ENCODE measurements at places on chromosomes 12 and 14.

- DNase-seq, result peak; percentile 54
Observed at GRCh38 chr14:69154779-69155178, 1.9 kb upstream of the DCAF5 start.

- DNase-seq, result peak; percentile 47
Observed at GRCh38 chr12:15152868-15153267, 68.3 kb downstream of the RERG start.

GRCh38 chr14:87185961-87186560 lies 806.9 kb downstream of the GALC start:
- DNase-seq, result no peak

DNA sequence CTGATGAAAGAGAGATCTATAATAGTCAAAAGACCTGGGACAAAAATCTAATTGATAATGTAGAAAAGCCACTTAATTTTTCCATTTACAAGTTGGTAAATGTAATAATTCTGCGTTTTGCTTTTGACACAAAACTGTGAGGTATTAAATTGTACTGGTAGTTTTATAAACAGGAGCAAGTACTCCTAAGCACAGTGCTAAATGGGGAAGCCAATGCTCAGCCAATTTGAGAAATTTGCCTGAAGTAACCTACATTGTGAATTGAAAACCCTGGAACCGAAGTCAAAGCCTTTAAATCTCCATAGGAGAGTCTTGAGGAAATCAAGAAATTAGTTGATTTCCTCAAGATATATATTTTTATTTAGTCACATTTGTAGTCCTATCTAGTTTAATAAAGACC lies 152.8 kb downstream of the SLCO1B3 start:
- no peak for DNase-seq

DNA sequence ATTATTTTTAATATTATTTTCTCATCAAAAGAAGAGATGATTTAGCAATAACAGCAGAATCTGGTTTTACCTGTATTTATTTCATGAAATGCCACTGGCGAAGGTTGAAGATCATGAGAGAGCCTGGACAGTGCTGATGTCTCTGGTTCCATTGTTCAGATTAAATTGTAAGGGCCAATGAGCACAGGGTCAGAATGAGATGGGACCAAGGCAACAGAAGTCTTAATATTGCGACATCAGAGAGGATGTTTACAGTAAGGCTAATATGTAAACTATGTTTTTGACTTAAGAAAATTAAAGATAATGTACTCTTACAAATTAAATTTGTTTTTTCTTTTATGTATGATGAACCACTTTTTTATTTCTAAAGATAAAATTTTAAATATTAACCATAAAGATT lies 35.2 kb upstream of the KLRD1 start:
- no peak for DNase-seq

DNA sequence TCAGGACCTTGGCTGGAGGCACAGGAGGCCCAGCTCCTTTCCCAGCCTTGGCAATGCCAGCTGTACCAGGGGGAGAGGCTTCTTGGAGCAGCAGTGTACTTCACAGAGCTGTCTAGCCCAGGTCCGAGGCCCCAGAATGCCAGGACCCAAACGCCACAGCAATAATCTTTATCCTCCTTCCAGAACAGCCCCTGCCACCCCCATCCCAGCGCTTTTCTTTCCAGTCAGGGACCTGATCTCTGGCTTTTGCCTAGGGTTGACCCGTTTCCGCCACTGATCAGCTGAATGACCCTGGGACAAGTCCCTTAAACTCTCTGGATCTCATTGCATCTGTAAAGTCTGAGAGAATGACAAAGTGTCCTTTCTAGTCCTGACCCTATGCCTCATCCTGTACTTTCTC lies 5.1 kb downstream of the LAG3 start:
- peak; percentile 2 for DNase-seq

GRCh38 chr12:31896514-31897039 lies 62.6 kb upstream of the RESF1 start:
- peak; percentile 60 for DNase-seq

DNA sequence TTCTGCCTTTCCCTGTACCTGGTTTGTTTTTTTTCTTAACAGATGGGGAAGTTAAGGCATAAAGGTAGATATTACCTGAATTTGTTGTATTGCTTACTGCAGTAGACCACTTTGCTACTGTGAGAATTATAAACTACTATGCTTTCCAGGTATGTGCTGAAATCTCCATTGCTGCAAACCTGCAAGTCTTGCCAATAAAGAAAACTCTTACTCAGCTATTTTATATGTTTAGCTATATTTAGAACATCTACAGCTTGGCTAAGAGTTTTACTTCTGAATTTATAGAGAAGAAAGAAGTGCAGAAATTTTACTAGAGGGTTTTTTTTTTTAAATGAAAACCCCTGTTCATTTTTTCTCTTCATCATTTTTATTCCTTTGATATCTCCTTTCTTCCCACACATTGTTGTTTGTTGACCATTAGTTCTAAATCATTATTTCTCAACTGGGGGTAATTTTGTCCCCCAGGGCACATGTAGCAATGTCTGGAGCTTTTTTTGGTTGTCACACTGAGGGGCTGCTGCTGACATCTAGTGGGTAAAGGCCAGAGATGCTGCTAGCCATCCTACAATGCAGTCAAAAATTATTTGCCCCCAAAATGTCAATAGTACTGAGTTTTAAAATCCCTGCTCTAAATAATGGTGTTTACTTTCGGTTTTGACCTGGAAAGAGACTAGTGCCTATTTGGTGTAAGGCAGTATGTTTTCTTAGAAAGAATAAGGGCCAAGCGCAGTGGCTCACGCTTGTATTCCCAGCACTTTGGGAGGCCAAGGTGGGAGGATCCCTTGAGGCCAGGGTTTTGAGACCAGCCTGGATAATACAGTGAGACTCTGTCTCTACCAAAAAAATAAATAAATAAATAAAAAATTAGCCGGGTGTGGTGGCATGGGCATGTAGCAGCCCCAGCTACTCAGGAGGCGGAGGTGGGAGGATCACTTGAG lies 48.6 kb downstream of the PCNX1 start:
- DNase-seq, result peak; percentile 36

DNA sequence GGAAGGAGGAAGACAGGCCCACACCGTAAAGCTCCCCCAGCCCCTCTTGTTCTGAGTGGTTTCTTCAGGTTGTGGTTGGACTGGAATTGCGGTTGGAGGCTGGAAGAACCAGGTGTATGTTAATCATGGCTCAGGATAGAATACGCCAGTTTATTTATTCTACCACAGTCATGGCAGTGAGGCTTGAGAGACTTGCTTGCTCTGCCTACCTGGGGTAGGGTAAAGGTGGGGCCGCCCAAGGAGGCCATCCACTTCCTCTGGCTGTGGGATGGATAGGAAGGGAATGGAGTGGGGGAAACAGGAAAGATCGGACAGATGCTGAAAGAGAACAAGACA lies 8.1 kb downstream of the SHMT2 start:
- DNase-seq, result no peak

DNA sequence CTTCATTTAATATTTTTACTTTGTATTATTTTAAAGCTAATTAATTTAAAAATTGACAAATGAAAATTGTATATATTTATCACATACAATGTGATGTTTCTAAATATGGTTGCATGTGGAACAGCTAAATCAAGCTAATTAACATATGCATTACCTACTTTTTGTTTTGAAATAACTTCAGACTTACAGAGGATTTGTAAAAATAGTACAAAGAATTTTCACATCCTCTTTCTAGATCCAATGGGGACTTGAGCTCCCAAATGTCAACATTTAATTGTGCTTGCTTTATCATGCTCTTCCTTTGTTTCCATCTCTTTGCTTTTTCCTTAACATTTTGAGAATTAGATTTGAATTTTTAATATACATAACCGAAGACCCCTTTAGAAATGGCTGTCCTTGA lies 6.6 kb downstream of the DCD start:
- no peak for DNase-seq

DNA sequence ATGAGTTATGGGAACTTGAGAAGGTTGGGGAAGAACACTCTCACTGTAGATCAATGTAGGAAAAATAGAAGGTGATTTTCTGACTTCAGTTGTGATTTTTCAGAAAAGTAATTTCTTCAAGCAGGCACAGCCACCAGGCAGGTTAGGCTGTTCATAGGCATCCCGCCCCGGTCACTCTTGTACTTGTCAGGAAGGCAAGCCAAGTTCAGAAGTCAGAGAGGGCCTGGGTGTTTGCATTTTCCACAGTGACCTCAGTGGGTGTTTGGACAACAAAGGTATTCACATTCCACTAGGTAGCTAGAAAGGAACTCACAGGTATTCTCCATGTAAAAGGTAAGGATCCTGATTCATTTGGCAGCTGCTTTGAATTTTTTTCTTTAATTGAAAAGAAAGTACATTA lies 3.0 kb upstream of the FAM234B start:
- no peak for DNase-seq

DNA sequence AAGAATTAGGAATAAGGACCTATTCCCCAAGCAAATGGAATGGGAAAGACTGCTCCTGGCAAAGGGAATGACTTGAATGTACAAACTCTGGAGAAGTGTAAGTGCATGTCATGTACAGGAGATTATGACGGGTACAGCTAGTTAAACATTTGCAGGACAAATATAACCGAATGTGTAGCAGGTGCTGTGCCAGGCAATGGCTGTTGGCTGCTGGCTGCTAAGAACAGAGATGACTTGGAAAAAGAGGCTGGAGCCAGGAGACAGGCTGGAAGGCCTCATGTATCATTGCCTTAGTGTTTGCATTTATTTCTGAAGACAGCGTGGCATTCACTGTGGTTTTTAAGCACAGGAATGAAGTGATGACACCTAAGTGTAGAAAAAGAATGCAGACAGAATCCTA lies 136.8 kb downstream of the TTC8 start:
- DNase-seq, result no peak

GRCh38 chr14:104563742-104564615 lies 15.6 kb upstream of the C14orf180 start:
- peak; percentile 84 for DNase-seq

DNA sequence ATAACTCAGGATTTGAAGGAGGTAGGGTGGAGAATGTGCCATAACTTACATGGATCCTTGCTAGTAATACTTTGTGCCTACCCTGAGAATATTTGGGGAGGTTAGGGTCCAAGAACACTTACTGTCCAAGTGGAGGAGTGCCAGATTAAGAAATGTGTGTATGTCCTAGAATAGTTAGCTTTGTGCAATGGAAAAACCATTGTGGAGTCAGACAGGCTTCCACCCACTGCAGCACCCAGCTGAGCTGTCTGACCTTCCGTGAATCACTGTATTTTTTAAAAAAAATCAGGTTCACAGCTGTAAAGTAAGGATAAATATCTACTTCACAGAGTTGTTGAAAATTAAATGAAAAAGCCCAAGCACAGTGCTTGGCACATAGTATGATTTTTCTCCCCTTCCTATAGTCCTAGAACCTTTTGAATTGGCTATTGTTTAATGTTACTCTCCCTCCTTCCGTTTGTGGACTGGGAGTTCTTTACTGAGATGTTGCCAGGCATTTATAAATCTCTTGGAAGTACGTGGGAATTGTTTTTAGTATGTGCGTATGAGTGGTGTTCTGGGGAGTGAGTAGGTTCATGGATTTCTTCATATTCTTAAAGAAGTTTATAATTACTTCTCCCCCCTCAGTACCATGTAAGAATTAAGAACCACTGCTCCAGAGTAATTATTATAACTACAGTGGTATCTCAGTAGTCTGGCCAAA lies 9.2 kb downstream of the RAB21 start:
- DNase-seq, result no peak

GRCh38 chr14:34328178-34328577 lies 133.9 kb downstream of the SPTSSA start:
- DNase-seq, result no peak

DNA sequence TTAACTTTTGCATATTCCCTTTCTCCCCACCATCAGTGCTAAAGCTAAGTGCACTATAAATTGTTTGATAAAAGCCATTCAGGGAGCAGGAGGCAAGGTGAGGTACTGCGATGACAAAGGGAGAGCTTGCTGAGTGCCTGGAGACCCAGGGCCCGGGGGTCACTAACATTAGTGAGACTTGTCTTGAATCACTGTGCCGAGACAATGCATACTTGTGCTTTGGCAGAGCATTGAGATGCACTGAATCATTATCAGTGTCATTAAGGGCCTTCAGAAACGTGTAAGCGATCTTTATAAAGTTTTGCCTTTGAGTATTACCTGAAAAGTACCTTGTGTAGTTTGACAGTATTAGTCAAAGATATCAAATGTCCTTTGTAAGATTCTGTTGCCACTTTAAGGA lies 447.5 kb downstream of the PCNX1 start:
- DNase-seq, result no peak

GRCh38 chr12:67509666-67510386 lies 138.7 kb upstream of the DYRK2 start:
- no peak for DNase-seq

Data from hepatocyte (in vitro differentiated cells).